Lung (tissue), 17 donors: ENCODE measurements at places on chromosomes 1 and 21. TPM values are rescaled to one million over a fixed set of nuclear protein-coding genes. Genes with fewer than 3 reads are reported as not detected.

The TDRD5 gene
- 0.12 TPM for polyA plus RNA-seq

The FCER1G gene
- polyA plus RNA-seq: 275 TPM

The TSPAN1 gene
- 174 TPM for polyA plus RNA-seq

The C1orf94 gene
- polyA plus RNA-seq: not detected

The DISP3 gene
- polyA plus RNA-seq: 0.04 TPM

The TCHH gene
- polyA plus RNA-seq: 0.06 TPM

The PLA2G4A gene
- 2.5 TPM for polyA plus RNA-seq

The CFHR4 gene
- polyA plus RNA-seq: not detected

The SELE gene
- polyA plus RNA-seq: 2.1 TPM

The HHAT gene
- 1.8 TPM for polyA plus RNA-seq
